Glomerular endothelial cell (primary cell): ENCODE measurements at places on chromosomes 7 and 10. TPM values are rescaled to one million over a fixed set of nuclear protein-coding genes. Genes with fewer than 3 reads are reported as not detected.

DNA sequence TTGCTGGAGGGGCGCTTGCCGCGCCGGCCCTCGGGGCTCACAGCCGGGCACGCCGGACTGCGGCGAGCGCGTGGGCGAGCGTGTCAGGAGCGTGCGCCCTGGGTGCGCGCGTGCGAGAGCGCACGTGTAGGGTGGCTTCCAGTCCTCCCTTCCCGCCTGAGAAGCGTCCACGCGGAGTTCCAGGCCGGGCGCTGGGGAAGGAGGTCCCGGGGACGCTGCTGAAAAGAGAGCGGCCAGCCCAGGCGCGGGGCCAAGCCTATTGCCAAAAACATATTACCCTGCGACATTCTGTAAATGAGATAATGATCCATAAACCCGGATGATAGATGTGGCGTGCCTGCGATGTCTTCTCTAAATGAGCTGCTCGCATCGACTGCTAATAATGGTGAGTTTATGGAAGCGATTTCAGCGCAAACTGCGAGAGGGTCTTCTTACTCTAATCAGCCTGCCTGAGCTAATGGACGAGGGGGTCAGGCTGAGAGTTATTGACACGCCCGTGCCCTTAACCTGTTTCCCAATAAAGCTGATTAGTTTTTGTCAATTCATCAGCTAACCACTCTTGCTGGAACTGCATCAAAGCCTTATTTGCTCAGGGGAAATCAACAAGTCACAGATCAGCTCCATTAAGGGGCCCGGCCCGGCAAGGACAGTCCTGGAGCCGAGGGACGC is 8.0 kb upstream of the MNX1 start:
- no peak for DNase-seq

DNA sequence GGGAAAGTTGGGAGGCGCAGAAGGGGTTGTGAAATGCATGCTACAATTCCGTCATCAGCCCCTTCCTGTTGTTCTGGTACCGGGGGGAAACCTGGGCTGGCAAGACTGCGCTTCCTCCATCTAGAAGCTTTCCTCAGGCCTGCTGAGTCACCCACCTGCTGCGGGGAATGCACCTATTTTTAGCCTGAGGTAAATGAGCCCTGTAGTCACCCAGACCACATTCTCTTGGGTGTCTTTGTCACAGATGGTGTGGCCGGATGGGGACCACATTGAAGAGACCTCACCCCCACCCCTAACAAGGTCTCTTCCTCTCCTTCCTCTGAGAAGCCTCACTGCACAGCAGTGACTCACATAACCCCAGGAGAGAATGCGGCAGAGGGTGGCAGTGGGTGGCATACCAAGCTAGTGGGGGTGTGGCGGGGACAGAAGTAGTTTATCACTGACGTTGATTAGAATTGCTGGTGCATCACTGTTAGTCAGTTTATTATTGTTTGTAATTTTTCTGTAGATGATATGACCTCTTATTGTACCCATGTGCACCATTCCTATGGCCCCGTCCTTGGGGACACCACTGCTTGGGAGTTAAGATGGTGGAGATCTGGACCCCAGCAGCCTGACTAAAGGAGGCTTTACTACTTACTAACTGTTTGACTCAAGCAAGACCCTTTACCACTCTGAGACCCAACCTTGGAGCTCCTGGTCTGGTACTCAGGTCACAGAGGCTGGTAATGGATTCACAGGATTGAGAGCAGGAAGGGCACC is 83.0 kb upstream of the DUSP5 start:
- no peak for DNase-seq

- no peak for DNase-seq
Observed at GRCh38 chr7:42342381-42342780, 105.4 kb upstream of the GLI3 start.

- DNase-seq = no peak
Observed at GRCh38 chr7:3579638-3580219, 278.7 kb downstream of the SDK1 start.

GRCh38 chr10:63241841-63242281 is 108.7 kb downstream of the NRBF2 start:
- no peak for DNase-seq

GRCh38 chr7:95106401-95106800 is 199.0 kb downstream of the PPP1R9A start:
- DNase-seq = no peak

- no peak for DNase-seq
Observed at GRCh38 chr7:96182424-96183158, 139.3 kb downstream of the SLC25A13 start.

DNA sequence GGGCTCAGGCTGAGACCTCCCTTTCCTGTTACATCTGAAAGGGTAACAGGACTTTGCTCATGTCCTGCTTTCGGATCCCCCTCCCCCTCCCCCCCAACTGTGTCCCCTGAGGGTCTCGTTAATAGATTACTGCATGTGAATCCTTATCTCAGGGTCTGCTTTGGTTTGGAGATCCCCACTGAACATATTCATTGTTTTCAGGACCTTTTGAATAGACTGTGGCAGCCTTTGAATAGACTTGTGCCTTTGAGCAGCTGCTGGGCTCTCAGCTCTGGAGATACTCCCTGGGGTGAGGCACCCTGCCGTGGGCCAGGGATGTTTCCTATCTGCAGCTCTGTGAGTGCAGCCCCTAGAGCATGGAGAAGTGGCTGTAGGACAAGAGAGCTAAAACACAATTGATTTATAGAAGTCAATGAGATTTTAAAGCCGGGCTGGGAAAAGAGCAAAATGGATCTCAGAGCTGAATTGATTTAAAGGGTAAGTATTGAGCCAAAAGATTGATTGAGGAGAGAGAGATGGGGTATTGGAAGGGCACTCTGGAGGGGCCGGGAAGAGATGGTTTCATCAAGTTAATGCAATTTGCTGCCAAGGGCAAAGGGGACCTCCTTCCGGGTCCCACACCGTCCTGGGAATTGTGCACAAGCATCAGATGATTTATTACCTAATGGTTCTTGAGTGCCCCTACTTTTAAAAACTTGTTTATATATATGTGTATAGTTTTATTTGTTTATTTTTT is 9.9 kb downstream of the ARHGAP22 start:
- no peak for DNase-seq

- no peak for DNase-seq
Observed at GRCh38 chr10:31028081-31028480, 3.6 kb downstream of the ZNF438 start.

DNA sequence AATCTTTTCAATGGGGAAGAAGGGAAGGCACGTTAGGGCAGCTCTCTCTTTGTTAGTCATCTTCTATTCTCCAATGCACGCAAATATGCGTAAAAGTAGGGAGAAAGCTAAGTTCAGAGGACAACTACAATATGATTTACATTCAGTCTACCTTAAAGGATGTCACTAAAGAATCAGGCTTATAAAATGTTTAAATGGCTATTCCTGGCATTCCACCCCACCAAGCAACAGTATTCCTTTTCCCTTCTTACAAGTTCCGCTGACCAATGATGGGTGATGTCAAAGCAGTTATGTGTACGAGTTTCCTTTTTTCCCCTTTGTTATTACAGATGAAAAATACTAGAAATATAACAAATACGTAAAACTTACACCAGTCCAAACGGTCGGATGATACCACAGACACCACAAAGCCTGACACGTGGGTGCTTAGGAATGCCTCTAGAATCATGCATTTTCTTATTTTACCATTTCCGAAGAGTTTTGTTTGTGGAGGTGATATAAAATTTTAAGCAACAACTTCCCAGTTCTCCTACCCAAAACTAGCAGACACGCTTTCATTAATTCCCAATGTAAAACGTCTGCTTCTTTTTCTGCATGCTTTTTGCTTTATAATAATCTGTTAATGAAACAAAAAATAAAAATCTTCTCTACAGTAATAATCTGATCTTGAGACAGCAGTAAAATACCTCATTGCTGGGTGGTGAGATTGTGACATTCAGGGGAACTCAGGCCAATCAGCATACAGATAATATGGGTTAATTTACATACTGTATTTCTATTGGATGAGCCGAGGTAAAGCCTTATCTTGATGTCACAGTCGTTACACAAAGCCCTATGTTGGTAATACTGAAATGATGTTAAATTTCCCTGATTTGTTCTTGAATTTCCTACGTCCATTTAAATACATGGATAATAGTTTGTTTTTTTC is 708 bp upstream of the GPR85 start:
- peak; percentile 48 for DNase-seq

DNA sequence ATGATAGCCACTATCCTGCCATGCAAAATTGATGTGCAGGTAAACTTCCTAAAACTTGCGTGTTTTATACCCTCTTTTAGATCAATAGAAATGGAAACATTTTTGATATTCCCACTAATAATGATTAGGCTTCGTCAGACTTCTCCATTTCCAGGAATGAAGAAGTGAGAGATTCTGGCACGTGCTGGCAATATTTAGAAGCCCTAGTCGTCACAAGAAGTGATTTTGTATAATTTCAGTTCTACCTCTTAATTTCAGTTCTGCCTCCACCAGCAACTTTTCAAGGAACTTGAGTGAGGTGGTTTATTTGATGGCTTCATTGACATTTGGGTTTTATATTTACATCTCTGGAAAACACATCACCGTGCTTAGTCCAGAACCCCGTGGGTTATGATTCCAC is 61.9 kb downstream of the MRC1 start:
- no peak for DNase-seq

GRCh38 chr7:157730614-157731013 is 393.8 kb downstream of the DNAJB6 start:
- no peak for DNase-seq

DNA sequence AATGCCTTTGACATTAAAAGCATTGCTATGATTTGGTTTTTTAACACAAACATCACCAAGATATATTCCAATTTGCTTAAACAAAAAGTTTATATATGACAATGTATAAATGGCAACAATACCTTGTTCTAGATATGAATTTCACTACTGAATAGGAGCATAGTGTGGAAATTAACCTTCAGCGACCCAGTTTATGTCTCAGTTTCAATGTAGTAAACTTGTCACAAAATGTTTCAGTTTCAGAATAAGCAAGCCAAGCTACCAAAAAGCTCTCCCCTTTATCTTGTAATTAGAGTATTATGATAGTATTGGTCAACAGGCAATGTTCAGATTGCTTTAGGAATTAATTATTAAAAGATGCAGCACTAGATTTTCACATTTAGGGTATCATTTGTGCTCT is 99.6 kb upstream of the PCDH15 start:
- DNase-seq = no peak

- DNase-seq = no peak
Observed at GRCh38 chr10:3961082-3961481, 176.1 kb upstream of the KLF6 start.

- no peak for DNase-seq
Observed at GRCh38 chr7:116641551-116642153, 30.3 kb upstream of the MET start.

- DNase-seq = no peak
Observed at GRCh38 chr7:121105262-121105661, 116.8 kb downstream of the CPED1 start.

GRCh38 chr7:17319164-17320101 is 21.0 kb downstream of the AHR start:
- DNase-seq = no peak

DNA sequence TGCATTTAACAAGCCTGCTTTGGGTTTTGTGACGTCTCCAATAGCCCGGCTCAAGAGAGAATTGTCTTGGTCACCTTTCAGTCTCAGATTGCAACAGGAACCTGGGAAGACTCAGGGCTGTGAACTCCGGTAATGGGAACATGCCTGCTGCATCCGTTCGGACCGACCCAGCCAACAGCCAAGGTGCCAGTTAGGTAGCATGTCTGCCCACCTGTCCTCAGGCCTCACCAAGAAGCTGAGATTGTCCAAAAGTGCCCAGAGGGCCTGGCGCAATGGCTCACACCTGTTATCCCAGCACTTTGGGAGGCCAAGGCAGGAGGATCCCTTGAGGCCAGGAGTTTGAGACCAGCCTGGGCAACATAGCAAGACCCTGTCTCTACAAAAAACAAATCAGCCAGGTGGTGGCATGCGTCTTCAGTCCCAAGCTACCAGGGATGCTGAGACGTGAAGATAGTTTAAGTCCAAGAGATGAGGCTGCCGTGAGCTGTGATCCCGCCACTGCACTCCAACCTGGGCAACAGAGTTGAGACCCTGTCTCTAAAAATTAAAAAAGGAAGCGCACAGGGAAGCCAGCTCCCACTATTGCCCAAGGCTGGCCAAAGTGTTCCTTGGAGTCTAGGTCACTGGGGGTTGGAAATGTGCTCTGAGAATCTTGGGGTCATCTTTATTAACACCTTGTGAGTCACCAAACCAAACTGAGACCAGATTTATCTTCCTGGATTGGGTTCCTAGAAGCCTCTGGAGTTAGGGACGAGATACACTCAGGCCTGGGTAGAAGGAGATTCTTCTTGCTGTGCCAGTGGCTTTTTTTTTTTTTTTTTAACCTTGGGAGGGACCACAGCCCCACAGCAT is 26.9 kb downstream of the BAG3 start:
- no peak for DNase-seq

DNA sequence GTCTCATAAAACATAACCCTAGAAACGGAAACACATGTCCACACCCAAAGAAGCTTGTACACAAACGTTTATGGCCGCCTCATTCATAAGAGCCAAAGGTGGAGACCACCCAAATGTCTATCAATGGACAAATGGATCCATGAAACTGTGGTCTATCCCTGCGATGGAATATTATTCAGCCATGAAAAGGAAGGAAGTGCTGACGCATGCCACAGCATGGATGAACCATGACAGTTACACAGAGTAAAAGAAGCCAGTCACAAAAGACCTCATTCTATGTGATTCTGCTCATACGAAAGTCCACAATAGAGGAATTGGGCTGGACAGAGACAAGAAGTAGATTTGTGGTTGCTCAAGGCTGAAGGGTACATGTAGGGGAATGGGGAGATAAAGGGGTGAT is 10.8 kb downstream of the CHST15 start:
- DNase-seq = no peak

- no peak for DNase-seq
Observed at GRCh38 chr7:67692425-67692824, 695.8 kb downstream of the TYW1 start.

DNA sequence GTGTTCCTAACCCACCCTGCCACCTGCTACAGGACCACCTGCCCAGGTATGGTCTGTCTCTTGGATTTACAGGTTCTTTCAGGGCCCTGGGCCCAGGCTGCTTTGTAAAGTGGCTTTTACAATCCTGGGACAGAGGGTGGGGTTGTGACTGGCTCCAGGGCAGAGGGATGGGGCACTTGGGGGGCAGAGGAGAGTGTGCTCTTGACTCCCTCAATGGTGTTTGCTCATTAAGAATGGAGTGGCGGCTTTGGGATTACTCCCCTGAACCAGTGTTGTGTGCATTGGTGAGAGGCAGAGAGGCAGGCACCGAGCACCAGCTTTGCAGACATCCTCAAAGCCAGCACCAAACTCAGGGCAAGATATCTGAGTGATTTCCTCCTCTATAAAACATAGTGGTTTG is 43.5 kb downstream of the VWA2 start:
- no peak for DNase-seq

The PSD gene
- total RNA-seq = 0.15 and 0.35 TPM in 2 replicates

The RPEL1 gene
- total RNA-seq = 0.10 TPM in 1 of 2 replicates, not detected in the other

The PRSS58 gene
- total RNA-seq = not detected in 2 replicates

The MORN4 gene
- total RNA-seq = 3.9 and 9.7 TPM in 2 replicates

The RHOBTB1 gene
- 34.2 and 42.7 TPM in 2 replicates for total RNA-seq

The GPR37 gene
- 1.2 and 2.2 TPM in 2 replicates for total RNA-seq

The COBL gene
- not detected in 2 replicates for total RNA-seq

The STEAP2 gene
- total RNA-seq = 0.05 and 0.70 TPM in 2 replicates

The BTBD16 gene
- 0.47 TPM in 1 of 2 replicates, not detected in the other for total RNA-seq

The ABCB1 gene
- total RNA-seq = 1.3 and 3.7 TPM in 2 replicates

The CALN1 gene
- not detected in 2 replicates for total RNA-seq

The C10orf95 gene
- not detected in 2 replicates for total RNA-seq

The FXYD4 gene
- not detected in 2 replicates for total RNA-seq

The STAG3 gene
- 0.15 and 1.1 TPM in 2 replicates for total RNA-seq
